ENCODE measurements at places on chromosomes 4 and X.

- DNase-seq = no peak
These were observed 142.0 kb downstream of the RTL3 start for GRCh38 chrX:78517124-78517523.

DNA sequence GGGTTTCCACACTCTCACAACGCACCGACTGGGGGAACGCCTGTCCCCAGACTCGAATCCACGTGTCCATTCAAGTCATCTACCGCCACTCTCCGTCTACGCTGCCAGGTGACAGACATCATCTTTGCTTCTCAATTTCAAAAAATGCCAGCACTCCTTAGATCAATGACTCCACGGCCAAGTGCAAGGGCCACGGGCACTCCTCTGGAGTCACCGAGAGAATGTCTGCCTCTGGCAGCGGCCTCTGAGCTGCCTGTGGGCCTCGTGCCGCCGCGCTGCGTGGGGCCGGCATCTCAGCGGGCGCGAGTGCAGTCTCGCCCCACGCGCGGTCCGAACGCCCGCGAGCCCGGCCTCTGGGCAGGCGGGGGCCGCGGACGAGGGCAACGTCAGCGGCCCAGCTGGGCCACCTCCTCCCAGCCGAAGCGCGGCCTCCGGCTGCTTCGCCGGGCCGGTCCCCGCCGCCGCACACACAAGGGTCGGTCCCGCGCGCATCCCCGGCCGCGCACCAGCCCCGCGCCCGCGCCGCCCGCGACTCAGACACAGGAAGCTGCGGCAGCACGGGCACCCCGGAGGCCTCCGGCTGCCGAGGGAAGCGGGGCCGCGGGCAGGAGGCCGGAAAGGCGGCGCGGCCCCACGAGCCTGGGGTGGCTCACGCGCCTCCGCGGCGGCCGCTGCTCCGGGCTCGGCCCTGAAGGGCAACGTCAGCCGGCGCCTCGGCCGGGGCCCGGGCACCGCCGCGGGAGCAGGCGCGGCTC is 450 bp downstream of the ACSL1 start:
- no peak for DNase-seq

- no peak for DNase-seq
These were observed 290.5 kb upstream of the EPHA5 start for GRCh38 chr4:65960751-65961150.

GRCh38 chr4:185207466-185207865 is 1.9 kb upstream of the SNX25 start:
- DNase-seq = no peak

- no peak for DNase-seq
These were observed 156.3 kb upstream of the TAPT1 start for GRCh38 chr4:16382571-16382970.

DNA sequence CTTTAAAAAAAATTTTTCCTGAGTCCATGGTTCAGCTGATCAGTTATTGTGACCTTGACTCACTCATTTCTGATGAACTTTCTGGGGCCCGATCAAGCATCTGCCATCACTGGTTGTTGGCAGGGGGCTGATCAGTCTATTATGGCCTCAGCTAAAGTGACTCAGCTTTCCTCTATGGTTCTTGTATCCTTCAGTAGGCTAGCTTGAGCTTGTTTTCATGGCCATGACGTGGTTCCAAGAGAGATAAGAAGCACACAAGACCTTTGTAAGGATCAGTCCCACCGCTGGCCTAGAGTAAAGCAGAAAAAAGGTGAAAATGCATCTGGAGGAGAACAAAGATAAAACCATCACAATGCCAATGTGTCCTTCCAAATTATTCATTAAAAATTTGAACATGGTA is 29.8 kb upstream of the EPGN start:
- DNase-seq = no peak

- DNase-seq = no peak
These were observed 36.6 kb downstream of the ANAPC10 start for GRCh38 chr4:145061318-145061920.

- DNase-seq = no peak
These were observed 86.2 kb downstream of the FHDC1 start for GRCh38 chr4:153022241-153022715.

DNA sequence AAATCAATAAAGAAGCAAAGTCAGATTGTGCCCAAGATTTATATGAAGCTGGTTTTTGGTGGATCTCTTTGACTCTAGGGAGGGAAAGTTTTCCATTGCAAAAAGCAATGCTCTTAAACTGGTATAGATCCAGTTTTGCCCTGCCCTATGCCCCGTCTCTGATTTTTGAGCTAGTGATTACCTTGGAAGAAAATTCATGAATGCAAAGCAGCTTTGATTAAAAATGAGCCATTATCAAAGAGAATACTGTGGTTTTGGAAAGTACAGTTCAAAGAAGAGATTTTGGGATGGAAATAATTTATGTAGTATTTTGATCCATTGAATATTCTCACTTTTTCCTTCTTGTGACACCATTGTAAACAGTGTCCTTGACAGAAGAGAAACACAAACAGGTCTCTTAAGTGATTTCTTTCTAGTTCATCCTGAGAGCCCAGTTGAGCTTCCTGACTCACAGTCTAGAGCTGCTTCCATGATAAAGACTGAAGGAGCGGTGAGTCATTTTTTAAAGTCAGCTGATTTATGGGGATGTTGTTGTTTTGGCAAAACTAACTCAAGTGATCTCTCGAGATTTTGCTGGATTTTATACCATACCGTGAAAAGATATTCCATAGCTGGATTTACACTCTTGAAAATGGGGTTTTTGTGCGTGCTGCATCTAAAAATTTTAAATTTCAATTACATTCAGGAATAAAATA is 76.7 kb downstream of the AFF1 start:
- DNase-seq = no peak

DNA sequence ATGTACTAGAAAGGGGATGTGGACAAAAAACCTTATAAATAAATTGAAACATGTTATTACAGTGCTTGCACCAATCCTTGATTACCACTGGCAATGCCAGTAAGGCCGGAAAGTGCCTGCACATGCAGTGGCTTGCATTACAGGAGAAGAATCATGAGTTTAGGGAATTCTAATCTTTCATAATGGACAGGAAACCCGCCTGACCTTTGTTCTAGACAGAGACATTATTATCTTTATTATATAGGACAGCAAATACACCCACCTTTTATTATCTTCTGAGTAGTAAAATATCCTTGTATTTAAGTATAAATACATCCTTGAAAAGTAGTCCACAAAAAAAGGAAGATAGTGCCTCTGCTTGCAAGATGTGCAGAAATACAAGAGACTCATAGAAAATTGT is 379.9 kb upstream of the LCORL start:
- DNase-seq = no peak

DNA sequence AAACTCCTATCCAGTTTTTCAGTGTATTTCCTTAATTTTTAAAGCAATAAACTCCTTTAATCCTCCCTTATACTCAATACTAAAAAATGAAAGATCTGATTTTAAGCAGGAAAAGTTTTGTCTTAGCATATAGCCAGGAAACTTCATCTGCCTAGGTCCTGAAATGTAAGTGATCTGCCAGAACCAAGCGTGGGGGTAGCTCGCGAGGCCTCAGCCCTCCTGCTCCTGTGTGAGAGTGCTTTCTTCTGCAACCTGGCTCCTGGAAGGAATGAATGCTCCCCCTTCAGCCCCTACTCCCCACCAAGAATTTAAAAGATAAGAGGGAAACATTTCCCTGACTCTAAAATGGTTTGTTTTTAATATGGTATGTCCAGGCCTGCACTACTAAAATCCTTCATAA is 160.1 kb downstream of the CBR4 start:
- no peak for DNase-seq
